Neural progenitor cell (in vitro differentiated cells): ENCODE measurements at places on chromosomes 5 and 9. TPM values are rescaled to one million over a fixed set of nuclear protein-coding genes. Genes with fewer than 3 reads are reported as not detected.

Gene FBP2
- total RNA-seq: not detected in 2 replicates

Gene TNFSF8
- total RNA-seq: not detected in 2 replicates

GRCh38 chr9:95991326-95991725 is 115.8 kb downstream of the ERCC6L2 start:
- peaks cover 3% of the 10 kb centered on the region for H3K36me3 ChIP-seq
- no peak overlapping the region for H3K27ac ChIP-seq
- no peak for DNase-seq
- H3K4me1 ChIP-seq: no peaks in the 10 kb centered on the region
- H3K27me3 ChIP-seq: no peaks in the 10 kb centered on the region
- H3K4me3 ChIP-seq: no peak overlapping the region

Gene CSF2
- total RNA-seq: not detected in 2 replicates
